ENCODE measurements at places on chromosomes 12 and 14. TPM values are rescaled to one million over a fixed set of nuclear protein-coding genes. Genes with fewer than 3 reads are reported as not detected.

GRCh38 chr12:120598674-120599463 is 17.7 kb upstream of the POP5 start:
- DNase-seq = no peak

DNA sequence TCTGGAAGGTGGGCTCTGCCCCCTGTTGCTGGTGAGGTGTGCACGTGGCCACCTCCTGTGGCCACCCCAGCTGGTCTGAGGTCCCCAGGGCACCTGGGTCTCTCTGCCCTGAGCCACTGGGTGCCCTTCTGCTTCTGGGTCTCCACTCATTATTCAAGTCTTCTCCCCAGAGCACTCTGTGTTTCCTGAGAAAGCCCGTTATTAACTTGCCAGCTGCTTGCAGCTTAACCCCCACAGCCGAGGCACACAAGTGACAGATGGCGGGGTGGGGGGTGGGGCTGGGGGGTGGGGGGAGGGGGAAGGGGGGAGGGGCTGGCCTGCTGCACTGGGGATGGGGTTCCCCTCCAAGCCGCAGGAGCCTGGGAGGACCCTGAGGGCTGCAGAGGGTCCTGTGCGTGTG is 40.5 kb downstream of the FBRSL1 start:
- DNase-seq = no peak

- no peak for DNase-seq
Observed at GRCh38 chr14:67426983-67427606, 15.1 kb upstream of the PLEK2 start.

DNA sequence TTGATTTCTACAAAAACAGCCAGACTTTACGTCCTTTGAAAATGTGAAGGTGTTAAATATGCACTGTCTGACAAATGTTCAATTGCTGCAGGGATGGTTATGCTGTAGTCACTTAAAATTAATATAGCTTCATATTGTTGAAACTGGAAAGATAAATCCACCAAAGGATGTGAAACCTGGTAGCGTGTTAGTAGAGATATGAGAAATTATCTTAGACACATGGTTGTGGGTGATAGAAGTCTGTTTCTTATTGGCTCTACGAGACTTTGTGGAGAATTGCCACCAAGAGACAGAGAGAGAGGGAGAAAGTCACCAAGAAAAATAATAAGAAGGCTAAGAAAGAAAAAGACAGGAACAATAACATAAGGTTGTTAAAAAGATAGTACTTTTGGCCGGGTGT is 2.6 kb upstream of the CAPRIN2 start:
- DNase-seq = no peak

DNA sequence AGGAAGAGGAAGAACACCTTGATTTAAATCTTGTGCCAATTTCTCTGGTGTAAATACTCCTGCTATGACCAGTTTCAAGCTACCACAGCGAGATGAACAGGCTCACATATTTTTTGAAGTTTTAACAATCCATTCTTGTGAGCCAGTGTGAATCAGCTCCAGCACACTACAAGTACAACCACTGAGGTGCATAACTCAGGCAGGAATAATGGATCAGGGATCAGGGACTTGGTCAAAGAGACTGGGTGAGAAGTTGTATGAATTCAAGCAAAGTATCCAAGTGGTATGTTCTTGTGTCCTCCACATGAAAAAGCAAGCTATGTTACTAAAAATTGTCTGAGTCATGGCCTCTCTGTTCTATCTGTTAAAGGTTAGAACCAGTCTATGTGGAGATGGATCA is 35.2 kb upstream of the KITLG start:
- DNase-seq = no peak

GRCh38 chr14:94305620-94306019 is 12.6 kb upstream of the SERPINA10 start:
- DNase-seq = no peak

GRCh38 chr12:55742719-55743405 is at the start of gene GDF11:
GDF11 (plus strand) TSS chr12:55743122; CDS start chr12:55743317, 195 bp downstream.
- peak; percentile 89 for DNase-seq

DNA sequence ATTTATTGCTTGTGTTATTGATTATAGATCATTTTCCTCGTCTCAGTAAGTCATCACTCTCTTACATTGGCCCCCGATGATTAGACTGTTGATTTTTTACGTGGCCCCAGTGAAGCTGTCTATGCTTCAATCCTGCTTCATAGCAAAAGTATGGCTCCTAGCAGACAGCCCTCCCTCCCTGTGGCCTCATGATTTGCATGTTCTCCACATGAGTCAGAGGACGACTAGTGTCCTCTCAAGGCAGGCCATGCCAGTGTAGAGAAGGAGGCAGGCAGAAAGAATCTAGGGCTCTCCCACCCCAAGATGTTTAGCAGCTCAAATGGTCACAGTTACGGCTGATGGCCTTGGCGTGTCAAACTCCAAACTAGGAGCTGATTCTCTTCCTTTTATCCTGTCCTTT is 59.6 kb downstream of the FIGNL2 start:
- DNase-seq = no peak

DNA sequence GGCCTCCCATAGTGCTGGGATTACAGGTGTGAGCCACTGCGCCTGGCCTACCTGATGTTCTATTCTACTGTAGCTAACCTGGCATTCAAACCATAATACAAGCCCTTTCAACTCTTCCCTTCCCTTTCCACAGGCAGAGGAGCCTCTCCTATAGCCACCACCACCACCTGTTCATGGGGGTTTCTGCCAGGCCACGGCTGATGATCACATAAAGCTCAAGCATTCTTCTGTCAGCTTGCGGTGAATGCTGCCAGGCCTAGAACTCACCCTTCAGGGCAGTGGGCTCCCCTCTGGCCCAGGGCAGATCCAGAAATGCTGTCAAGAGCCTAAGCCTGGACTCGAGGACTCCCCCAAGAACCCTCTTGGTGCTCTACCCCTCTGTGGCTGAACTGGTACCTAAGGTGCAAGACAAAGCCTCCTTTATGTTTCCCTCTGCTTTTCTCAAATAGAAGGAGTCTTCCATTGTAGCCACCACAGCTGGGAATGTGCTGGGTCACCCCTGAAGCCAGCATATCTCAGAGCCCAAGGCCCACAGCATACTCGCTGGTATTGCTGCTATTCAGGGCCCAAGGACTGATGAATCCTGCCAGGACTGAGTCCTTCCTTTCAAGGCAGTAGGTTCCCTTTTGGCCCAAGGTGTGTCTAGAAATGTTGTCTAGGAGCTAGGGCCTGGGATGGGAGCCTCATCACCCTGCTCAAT is 3.4 kb upstream of the DLGAP5 start:
- DNase-seq = no peak

- DNase-seq = no peak
Observed at GRCh38 chr12:12893438-12893837, 2.1 kb downstream of the GPRC5A start.

- DNase-seq = no peak
Observed at GRCh38 chr12:5524116-5524768, 92.3 kb downstream of the NTF3 start.

DNA sequence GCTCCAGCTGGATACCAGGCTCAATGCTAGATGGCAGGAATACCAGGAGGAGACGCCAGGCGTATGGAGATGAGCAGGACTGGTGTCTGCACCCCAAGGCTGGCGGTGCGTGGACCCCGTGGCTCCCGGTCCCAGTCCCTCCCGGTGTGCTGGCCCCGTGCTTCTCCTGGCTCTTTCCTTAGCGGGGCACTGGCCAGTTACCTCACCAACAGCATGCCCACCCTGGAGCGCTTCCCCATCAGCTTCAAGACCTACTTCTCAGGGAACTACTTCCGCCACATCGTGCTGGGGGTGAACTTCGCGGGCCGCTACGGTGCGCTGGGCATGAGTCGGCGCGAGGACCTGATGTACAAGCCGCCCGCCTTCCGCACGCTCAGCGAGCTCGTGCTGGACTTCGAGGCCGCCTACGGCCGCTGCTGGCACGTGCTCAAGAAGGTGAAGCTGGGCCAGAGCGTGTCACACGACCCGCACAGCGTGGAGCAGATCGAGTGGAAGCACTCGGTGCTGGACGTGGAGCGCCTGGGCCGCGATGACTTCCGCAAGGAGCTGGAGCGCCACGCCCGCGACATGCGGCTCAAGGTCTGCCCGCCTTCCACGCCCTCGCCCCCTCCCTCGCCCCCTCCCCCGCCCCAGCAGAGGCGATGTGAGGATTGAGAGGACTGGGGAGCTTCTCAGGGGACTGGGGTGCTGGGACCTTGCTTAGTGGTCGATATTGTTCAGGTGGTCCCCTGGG is 14.6 kb downstream of the VASH1 start:
- DNase-seq = peak; percentile 73

- DNase-seq = no peak
Observed at GRCh38 chr14:61588419-61588901, 106.9 kb upstream of the HIF1A start.

GRCh38 chr14:49882826-49883694 is 9.8 kb upstream of the ARF6 start:
- no peak for DNase-seq

- DNase-seq = no peak
Observed at GRCh38 chr14:31235462-31235861, 27.9 kb upstream of the HECTD1 start.

- DNase-seq = no peak
Observed at GRCh38 chr12:19542606-19543005, 103.3 kb downstream of the AEBP2 start.

DNA sequence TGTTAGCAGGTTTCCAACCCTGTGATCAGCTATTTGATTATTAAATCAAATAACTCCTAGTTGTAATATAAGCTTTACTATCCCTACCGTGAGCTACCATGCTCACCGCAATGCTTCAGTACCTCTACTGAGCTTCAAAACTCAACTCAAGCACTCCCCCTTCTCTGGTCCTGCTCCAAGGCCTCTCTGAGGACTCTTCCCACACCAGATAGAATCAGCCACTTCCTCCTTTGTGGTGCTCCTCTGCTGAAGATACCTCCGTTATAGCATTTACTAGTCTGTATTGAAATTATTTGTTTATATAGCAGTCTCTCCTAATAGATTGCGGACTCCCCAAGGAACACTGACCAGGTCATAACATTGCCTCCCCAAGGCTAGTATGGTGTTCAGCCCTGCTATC is 17.5 kb downstream of the AREL1 start:
- no peak for DNase-seq

- DNase-seq = no peak
Observed at GRCh38 chr12:124441443-124442194, 125.8 kb downstream of the NCOR2 start.

GRCh38 chr12:119781804-119782203 is 95.3 kb downstream of the CIT start:
- no peak for DNase-seq

GRCh38 chr12:28578361-28578760 is 388.1 kb downstream of the CCDC91 start:
- DNase-seq = no peak

DNA sequence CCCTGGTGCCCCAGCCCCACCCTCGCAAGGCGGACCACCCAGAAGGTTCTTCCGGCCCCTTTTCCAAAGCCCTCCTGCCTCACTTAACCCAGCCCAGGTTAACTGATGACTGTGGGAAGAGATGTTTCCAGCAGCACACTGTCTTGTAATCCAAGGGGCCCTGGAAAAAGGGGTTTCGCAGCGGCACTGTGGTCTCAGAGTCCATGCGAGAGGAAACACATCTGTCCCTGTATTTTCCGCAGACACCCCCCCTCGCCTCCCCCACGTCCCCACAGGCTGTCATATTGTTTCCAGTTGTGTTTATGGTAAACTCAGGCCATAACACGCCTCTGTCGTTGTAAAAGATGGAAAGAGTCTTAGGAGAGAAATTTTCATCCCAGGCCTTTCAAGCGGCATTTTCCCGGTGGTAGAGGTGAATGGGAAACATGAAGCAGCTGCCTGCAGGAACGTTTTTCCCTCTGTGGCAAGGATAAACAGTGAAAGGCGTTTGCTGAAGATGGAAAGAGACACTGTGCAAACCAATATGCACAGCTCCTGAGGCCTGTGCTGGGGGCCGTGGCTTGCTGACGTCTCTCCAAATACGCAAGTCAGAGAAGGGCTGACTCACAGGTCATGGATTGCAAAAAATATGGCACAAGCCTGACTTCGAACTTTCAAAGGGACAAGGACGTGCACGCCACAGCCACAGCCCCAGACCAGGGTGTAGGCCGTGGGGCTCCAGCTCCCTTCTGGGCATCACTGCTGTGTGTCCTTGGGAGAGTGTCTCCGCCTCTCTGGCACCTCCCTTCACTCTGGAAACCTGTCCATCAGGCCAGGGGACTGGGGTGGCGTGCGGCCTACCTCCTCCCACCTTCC is 22.5 kb upstream of the FZD10 start:
- DNase-seq = no peak

DNA sequence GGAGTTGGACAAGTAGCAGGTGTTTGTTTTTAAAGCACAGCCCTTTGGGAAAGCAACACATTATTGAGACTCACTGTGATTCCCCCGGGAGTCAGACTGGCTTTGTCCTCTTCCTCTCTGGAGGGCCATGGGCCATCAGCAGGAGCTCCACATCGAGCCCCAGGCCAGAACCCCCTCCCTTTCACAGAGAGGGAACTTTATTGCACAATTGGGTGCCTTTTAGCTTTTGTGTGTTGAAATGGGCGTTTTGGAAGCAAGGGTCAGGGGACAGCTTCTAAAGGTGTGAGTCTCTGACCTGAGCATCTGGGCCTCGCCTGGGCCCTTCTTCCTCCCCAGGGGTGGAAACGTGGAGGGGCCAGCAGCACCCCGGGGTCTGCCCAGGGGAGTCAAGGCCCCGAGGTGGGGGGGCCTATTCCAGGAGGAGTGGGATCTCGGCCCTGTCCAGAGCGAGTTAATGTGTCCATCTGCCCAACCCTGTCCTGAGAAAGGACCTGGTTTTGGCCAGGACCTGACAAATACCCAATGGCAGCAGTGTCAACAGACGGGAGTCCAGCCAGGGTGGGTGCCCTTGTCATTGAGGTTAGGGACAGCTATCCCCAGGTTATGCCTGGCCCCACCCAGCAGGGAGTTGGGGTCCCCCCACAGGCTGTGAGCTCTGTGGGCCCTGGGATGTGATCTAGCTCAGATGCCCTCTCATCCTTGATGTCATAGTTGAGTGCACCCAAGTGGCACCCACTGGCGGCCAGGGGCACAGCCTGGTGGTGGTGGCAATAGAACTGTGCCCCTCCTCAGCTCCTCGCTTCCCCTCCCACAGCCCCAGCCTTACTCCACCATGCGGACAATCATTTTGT is 37.1 kb downstream of the SLC8B1 start:
- no peak for DNase-seq

DNA sequence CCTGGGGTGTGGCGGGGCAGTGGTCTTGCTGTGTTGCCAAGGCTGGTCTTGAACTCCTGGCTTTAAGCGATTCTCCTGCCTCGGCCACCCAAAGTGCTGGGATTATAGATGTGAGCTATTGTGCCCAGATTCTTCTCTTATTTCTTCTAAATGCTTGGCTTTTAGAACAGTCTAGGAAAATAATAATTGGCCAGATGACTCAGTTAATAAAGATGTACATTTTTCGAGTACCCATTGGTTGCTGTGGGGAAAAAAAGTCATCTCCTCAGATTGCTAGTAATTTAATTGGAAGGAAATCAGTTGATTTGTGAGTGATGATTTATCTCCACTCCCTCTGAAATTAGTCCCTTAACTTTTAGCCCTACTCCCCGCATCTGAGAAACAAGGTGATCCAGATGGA is 45.5 kb downstream of the CHST11 start:
- no peak for DNase-seq

GRCh38 chr12:26800858-26801257 is 32.1 kb downstream of the ITPR2 start:
- DNase-seq = no peak

Gene IAPP
- not detected for total RNA-seq

Gene KCNK10
- total RNA-seq = not detected

Gene KRT85
- total RNA-seq = not detected

Gene GALNT9
- not detected for total RNA-seq

Gene NAV3
- total RNA-seq = 2.9 TPM

Gene C14orf132
- 18.9 TPM for total RNA-seq

Gene AVPR1A
- total RNA-seq = 1.4 TPM

Gene TMEM132D
- total RNA-seq = not detected

Gene TCL1B
- not detected for total RNA-seq

Gene RNASE2
- total RNA-seq = 0.89 TPM

Gene TSHR
- total RNA-seq = not detected

Gene SLC10A1
- not detected for total RNA-seq

Gene C12orf50
- total RNA-seq = 0.05 TPM
